ENCODE measurements at places on chromosomes 6 and 20. TPM values are rescaled to one million over a fixed set of nuclear protein-coding genes. Genes with fewer than 3 reads are reported as not detected.

Gene KCNQ5
- total RNA-seq = 1.5 TPM

Gene RPL7L1
- total RNA-seq = 80.2 TPM

Gene PCSK2
- total RNA-seq = 28.7 TPM

Gene EFCAB8
- total RNA-seq = not detected

Gene KIAA1586
- total RNA-seq = 31.3 TPM

- no peak for DNase-seq
Measured at GRCh38 chr20:57431539-57431835, 40.3 kb downstream of the RBM38 start.

- DNase-seq = no peak
Measured at GRCh38 chr6:30725713-30726505, 5.8 kb downstream of the TUBB start.

GRCh38 chr20:21033817-21034216 lies 72.3 kb downstream of the LINC00237 start:
- DNase-seq = no peak

DNA sequence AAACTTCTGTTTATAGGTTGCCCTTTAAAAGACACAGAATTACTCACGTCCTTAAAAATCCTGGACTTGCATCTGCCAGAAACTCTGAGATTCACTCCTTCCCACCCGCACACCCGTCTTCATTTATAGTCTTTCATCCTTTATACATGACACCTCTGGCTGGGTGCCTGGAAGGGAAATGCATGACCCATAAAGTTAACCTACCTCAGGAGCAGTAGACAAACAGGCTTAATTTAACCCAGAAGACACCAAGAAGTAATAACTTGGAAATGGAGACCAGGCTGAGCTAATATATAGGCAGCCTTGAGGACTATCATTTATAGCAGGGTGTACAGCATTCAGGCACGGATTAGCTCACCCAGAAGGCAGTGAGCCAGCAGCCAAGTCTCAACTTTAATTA lies 429.0 kb upstream of the NRSN1 start:
- DNase-seq = no peak

- DNase-seq = no peak
Measured at GRCh38 chr20:19298652-19299051, 86.2 kb downstream of the SLC24A3 start.

- no peak for DNase-seq
Measured at GRCh38 chr6:155450240-155450581, 5.4 kb downstream of the NOX3 start.

DNA sequence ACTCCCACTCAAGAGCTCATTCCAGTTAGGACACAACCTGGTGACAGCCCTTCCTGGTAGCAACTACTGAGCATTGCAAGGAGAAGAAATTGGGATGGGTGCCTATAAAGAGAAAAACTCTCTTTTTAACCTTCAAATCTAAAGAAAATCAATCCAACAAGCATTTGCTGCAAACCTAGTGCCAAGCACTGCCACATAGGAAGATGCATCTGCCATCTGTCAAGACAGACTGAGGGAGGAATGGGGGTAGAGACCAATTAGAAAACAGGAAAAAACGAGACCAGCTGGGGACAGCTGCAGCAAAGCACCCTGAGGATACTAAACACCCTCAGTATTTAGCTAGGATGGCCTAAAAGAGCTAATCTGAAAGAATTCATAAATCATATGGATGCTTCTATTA lies 27.9 kb downstream of the HLA-DMB start:
- no peak for DNase-seq

DNA sequence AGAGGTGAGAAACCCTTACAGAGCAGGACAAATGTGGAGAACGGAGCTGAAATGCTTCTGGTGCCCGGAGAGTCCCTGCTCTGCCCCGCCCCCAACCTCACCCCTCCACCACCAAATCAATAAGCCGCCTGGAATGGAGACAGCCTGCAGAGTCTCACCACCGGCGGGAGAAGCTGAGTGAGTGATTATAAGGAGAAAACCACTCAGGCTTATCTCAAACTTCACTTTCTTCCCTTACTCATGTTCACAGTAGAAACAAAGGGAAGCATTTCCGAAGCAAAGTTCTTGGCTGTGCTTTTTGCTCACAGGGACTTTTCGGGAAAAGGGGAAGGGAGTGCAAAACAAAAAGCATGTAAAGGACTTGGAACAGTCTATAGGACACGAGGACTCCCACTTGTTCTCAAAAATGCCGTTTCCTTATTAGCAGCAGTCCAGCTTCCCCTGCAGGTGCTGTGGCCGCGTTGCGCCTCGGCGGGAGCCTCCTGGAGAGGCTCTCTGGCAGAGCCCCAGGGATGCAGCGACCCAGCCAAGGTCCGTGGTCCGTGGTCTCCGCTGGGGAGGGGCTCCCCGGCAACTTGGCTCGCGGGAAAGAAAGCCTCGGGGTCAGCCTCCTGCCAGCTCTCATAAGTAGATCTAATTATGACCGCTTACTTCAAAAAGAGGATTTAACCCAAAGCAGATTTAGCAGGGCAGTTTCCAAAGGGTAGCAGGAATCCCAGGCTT lies 64.8 kb upstream of the TMEM30A start:
- DNase-seq = peak; percentile 76

DNA sequence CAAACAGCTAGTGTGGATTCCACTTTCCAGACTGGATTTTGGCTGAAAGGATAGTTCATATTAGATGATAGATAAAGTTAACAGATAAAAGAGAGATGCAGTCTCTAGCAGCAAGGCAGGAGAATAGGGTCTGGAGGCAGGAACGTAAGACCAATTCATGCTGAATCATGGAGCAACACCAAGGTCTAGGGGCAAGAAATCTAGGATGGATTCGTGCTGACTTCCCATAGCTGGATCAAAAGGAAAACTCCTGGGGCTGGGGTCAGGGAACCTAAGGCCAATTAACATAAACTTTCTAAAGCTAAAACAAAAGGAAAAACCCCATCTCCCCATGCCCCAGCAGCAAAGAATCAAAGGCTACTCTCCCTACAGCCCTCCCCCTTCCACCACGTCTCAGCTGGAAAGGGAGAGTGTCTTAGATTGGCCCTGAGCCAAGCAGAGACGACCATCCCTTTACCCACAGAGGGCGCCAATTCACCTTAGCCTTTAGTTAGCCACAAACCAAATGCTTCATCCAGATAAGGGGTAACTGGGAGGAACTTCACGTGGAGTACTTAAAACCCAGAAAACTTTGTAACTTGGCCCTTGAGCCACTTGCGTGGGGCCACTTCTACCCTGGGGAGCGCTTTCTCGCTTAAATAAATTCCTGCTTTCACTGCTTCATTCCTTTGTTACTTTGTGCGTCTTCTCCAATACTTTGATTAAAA lies 7.6 kb downstream of the TREM1 start:
- DNase-seq = peak; percentile 67

- DNase-seq = no peak
Measured at GRCh38 chr6:84860920-84861319, 96.5 kb upstream of the TBX18 start.

DNA sequence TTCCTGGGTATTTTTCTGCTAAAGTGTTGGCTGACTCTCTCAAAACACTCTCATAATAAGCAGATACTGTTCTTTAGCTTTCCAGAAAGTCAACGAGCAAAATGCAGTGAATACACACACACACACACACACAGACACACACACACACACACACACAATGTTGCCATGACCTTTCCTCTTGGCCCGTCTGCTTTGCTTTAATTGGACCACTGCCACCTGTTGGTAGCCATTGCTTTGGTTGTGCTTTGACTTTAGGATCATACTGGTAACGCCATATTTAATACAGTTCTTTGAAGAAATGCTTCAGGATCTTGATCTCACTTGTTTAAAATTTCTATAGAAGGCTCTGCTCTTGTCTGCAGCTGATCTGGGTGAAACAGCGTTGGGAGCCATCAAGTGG lies 4.4 kb downstream of the FIG4 start:
- no peak for DNase-seq

- no peak for DNase-seq
Measured at GRCh38 chr6:37560737-37561103, 61.0 kb upstream of the CCDC167 start.

DNA sequence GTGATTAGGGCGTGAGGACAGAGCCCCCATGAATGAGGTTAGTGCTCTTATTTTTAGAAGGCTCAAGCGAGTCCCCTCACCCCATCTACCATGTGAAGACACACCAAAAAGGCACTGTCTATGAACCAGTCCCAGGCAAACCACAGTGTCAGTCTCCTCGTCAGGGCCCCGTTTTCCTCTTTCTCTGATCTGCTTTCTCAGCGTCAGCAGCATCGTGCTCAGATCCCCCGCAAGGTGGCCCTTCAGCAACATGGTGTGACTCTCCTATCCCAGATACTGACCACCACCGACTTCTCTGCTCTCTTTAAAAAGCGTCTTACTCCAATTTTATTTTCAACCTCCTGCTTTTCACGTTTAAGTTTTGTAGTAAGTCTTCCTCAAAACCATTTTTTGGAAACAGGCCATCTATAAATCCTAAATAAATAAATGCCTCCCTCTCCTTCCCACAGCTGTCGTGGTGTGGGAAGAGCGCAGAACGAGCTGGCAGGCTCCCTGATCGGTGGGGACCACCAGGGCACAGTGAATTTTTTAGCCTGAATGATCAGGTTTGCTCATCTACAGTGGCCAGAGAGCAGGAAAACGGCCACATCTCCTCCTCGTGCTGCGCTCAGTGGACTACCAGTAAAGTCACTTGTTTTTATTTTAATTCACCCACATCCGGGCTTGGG lies 113.1 kb downstream of the BMP7 start:
- no peak for DNase-seq

GRCh38 chr6:169932491-169932890 lies 181.1 kb downstream of the ERMARD start:
- DNase-seq = no peak

GRCh38 chr20:62463651-62464424 lies 12.0 kb downstream of the GATA5 start:
- DNase-seq = no peak

DNA sequence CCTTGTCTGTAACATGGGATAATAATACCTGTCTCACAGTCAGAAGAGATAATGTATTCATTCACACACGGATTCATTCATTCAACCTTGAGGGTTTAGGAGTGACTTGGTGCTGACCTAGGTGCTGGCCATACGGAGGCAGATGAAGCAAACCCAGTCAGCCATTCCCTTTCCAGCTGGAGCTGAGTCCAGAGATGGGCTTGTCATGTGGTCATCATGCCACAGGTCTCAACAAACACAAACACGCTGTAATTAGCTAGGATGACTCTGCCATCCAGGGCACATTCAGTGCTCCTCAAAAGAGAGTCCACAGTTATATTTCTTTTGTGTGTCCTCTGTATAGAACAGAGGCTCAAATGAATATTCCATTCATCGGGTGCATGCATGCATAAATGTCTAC lies 19.5 kb upstream of the PRELID3B start:
- no peak for DNase-seq

DNA sequence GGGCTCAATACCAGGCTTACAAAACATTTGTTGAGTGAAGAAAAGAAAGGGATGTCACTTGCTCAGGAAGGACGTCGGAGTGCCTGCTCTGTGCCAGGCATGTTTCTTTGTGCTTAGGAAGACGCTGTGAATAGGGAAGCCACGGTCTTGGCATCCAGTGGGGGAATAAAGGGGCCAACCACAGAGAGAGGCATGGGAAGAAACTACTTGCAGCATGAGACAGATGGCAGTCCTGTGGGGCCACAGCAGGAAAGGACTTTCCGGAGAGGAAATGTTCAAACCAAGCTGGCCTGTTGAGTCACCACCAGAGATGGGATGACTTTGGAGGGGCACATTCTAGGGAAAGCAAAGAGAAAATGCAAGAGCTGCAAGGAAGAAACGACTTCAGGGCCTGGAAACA lies 173.2 kb downstream of the CDH26 start:
- no peak for DNase-seq

GRCh38 chr20:34375977-34376430 lies 12.9 kb downstream of the ITCH start:
- DNase-seq = no peak

- DNase-seq = no peak
Measured at GRCh38 chr6:7823552-7823951, 87.0 kb downstream of the TXNDC5 start.

DNA sequence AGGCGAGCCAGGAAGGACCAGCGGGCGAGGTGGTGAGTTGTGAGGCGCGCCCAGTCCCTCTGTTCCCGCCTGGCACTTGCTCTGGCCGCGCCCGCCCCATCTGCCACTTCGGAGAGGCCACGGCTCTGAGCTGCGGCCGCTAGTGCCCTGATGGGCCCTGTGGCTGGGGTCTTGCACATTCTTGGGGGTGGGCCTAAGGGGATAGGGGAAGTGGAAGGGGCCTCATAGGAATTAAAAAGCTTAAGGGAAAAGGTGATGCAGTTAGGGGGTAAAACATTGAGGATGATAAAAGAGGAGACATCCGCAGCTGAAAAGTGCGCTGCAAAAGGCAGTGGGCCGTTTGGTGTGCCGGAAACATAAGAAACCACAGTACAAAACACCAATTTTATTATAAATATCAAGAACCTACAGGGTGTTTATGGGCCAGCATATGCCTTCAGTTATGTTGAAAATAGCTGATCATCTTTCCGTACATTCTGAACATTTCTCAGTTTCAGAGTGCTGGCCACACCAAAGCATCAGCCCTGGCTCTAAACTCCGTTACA lies 1.1 kb upstream of the PSMB8 start:
- DNase-seq = no peak

DNA sequence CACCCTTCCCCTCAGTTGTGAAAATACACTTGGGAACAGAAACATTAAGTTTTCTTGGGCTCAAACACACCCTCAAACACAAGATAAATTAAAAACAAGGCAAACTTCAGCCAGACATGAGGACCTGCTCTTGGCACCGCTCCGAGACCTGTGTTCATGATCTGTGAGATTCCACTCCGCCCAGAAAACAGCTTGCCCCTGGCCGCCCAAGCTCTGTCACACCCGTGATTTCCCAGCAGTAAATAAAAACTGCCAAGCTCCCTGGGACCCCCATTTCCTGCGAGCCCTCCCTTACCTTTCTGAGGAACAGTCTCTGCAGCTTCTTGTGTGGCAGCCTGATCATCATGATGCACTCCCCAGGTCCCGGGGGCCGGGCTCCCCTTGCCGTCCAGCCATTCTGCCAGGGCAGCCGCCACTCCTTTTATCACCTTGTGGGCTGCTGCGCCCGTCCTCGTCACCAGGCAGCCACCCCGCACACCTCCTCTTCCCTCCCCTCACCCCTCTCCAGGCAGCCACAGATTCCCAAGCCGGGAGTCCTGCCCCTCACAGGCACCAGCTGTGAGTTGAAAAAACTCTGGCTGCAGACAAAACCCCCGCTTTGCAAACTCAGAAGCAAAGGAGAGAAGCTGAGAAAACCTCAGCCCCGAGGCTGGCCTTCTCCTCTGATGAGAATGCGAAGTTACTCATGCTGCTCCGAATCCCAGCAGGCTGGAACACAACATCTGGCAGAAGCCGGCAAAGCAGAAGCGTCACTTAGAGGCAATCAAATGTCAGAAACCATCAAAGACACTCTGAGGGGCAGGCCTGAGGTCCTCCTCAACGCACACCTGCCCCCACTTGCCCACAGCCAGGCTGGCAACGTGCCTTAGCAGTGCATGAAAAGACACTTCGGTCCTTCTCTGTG lies 130.4 kb upstream of the RPS6KA2 start:
- DNase-seq = no peak

GRCh38 chr20:48335308-48336050 lies 492.3 kb downstream of the PREX1 start:
- no peak for DNase-seq

DNA sequence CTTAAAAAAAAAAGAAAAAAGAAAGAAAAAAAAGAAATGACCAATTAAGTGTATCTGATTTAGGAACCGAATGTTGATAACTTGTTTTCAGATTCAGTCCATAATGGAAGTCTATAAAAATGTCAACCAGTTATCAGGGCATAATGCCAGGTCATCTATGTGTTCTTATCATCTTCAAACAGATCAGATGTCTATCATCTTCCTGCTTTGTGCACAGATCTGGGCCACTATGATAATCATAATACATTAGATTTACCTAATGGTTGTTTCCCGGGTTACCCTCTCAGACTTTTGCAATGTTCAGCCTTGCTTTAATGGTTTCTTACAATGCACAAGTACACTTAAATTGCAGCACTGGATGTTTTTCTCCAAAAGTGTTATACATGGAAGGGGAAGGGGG lies 100.6 kb downstream of the NKAIN2 start:
- no peak for DNase-seq

Measured in glutamatergic neuron (in vitro differentiated cells).